ENCODE measurements at places on chromosomes 11 and 22. TPM values are rescaled to one million over a fixed set of nuclear protein-coding genes. Genes with fewer than 3 reads are reported as not detected.

The PSMD13 gene
- 145 TPM for total RNA-seq

GRCh38 chr11:130208241-130209127 lies 48.9 kb downstream of the ST14 start:
- peak; percentile 16 for DNase-seq

The MED17 gene
- 30.9 TPM for total RNA-seq

The CRACR2B gene
- 97.3 TPM for total RNA-seq

DNA sequence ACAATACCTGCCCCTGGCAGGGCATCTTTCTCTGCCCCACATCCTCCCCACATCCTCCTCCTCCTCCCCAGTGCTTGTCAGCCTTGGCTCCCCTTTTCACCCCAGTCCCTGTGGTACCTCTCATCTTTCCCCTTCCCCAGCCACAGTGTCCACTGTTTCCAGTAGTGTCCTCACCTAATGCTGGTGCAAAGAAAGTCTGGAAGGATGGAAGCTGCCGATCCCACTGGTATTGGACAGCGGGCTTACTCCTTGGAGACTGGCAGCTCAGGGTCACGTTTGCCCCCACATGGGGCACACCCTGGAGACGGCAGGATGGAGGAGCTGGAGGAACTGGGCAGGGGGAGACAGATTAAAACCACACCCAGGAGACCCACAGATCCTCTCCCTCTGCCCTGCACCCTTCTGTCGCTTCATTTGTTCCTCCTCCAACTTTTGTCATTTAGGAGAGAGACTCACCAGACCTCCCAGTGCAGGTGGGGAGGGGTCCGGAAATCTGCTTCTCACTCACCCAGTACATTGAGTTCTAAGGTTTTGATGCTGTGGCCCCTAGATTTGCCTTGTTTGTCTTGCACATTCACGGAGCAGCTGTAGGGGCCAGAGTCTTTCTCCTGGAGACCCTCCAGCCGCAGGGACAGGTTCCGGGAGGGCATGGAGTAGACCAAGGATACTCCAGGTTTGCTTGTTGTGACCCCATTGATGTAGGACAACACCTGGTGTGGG lies 4.1 kb upstream of the VSIG2 start:
- DNase-seq = no peak

The TSGA10IP gene
- not detected for total RNA-seq

- DNase-seq = peak; percentile 27
These were observed 132.0 kb downstream of the ELP4 start for GRCh38 chr11:31641477-31642062.

DNA sequence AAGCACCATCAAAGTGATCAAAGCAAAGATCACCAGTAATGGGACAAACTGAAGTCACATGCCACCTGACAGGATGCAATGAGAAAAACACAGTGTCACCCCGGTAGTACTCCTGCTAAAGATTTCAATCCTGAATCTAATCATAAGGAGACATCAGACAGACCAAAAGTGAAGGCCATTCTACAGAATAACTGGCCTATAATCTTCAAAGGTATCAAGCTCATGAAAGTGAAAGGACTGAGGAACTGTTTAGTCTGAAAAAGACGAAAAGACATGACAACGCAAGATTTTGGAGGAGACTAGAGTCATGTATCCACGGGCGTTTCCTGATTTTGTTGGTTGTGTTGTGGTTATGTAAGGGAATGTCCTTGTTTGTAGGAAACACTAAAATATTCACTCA lies 42.4 kb upstream of the TSKU start:
- DNase-seq = no peak

The TRPC6 gene
- 0.37 TPM for total RNA-seq

The MUC5AC gene
- 0.03 TPM for total RNA-seq

The TPBGL gene
- total RNA-seq = 0.15 TPM

- peak; percentile 37 for DNase-seq
These were observed 67.5 kb downstream of the GAB2 start for GRCh38 chr11:78350091-78350645.

DNA sequence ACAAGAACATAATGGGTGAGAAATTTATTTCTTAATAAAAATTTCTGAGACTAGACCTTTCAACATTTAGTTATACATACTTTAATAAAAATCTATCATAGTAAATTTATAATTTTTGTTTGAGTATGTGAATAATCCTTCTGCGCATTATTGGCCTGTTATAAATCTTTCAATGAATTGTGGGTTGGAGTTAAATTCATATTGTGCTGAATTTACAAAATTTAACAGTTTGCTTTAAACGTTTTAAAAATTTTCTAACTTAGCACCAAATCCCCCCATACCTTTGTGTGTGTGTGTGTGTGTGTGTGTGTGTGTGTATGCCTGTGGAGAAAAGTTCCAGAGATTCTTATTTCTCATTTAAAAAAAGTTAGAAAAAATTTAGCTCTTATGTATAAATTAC lies 111.0 kb downstream of the TMEM135 start:
- no peak for DNase-seq
